Activated naive CD4-positive, alpha-beta T cell treated with Interleukin-2 at 50 U/mL for 16 hours (primary cell): ENCODE measurements at places on chromosomes 1 and 21.
A peak's percentile ranks its signal among the peaks of the same experiment; 100 is the strongest.

DNA sequence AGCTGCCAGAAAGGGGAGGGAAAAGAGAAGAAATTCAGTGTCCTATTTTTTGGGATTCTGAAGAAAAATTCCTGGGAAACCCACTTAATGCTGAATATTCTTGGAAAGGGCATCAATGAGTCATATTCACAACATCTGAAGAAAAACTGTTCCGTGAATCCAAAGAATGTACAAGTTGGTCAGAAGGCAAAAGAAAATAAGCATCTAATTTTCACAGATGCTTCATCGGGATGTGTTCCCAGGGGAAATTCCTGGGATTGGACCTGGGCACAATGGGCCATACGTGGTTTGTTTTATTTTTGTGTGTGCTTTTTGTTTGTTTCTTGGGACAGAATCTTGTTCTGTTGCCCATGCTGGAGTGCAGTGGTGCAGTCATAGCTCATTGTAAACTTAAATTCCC is 112.2 kb downstream of the MAP3K21 start:
- no peak for DNase-seq

- DNase-seq, result no peak
These were observed 36.8 kb downstream of the ATP5PO start for GRCh38 chr21:33878824-33879223.

DNA sequence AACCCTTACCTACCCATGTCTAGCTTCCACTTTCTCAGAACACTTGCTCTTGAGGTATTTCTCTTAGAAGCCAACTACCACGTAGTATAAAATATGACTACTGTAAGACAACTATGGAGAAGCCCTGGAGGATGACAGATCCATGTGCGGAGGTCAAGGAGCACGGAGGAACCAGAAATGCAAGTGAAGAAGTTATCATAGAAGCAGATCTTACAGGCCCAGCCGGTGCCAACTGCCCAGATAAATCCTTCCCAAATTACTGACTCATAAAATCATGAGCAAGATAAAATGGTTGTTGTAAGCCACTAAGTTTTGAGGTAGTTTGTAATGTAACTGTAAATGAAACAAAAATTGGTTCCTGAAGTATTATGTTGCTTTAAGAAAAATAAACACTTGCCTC is 12.6 kb downstream of the GTF2B start:
- DNase-seq, result no peak

DNA sequence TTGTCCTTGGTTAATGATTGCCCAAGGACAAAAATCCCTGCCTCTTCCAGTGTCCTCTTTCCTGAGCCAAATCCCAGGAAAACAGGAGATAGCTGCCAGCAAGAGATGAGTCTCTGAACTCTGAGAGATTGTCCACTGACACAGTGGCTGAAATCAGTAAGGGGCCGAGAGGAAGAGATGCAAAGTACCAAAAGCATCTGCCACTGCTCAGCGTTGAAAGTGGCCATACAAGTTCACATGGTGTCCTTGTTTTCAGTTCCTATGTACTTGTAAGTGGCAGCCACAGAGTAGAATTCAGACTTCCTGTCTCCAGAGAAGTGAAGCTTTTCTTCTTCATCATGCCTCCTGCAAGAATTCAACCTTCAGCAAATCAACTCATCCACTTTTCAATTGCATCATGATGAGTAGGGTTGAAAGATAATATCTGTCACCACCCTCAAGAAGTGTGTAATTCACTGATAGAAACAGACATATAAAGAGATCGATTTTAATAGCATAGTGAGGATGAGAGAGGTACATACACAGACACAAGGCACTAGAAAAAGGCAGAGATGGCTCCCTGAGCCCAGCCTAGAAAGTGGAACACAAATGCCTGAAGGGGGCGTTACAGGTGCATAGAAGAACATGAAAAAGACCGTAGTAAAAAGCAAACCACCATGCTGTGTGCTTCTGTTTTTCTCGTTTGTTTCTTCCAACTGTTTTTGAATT is 185.8 kb downstream of the MRPL39 start:
- peak; percentile 65 for DNase-seq

DNA sequence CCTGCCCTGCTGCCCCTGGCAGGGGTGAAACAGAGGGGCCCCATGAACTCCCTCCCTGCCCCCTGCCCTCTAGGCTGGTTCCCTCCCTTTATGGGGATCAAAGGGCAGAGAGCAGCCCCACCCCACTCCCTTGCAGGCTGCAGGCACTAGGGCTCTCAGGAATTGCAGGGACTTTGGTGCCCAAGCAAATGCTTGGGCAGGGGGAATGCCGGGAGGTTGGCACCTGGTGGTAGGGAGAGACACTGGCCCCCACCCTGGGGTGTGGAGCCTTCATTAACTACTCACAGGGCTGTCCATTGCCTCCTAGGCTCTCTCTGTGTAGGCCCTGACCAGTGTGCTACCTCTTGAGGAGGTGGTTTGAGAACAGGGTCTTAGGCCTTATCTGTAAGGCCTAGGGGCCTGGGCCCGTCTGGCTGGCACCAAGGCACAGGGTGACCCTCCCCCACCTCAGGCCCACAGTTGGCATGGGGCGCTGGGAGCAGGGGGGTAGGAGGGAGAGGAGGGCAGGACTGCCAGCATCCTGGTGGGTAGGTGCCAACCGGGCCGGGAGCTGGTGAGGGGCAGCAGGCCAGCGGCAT is 4.7 kb downstream of the ZBTB7B start:
- no peak for DNase-seq

DNA sequence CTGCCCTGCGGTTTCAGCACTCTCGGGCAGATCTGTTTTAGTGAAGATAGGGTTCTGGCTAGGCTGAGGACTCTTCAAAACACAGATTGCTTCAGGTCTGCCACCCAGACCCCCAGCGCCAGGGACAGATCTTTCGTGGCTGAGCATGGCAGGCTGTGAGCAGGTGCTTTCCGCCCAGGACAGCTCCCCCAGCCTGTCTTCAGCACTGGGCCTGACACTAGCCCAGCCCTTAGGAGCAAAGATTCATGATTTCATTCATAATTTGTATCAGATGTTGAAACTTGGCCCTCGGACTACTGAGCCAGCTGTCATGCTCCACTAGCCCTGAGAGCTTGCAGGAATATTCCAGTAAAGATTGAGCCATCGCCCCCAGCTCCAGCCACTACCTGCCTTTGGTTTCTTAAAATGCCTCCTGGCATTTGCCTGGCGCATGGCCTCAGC is 5.9 kb downstream of the ADPRS start:
- no peak for DNase-seq

DNA sequence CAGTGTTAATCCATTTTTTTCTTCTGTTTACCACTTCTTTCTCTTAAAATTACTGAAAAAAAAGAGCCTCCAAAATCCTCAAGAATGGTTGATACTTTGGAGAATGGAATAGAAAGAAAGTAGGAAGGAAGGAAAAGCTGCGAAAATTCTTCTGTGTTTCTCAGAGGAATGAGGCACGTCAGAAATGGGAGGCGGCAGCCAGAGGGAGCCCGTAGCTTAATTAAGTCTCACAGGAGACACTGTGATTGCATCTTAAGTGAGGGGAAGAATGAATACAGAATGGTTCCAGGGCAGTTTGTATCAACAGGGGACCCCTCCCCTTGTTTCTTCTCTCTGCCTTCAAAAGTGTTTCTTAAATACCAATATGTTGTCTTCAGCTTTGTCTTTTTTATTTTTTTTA is 1099.5 kb downstream of the PLA2G4A start:
- no peak for DNase-seq

DNA sequence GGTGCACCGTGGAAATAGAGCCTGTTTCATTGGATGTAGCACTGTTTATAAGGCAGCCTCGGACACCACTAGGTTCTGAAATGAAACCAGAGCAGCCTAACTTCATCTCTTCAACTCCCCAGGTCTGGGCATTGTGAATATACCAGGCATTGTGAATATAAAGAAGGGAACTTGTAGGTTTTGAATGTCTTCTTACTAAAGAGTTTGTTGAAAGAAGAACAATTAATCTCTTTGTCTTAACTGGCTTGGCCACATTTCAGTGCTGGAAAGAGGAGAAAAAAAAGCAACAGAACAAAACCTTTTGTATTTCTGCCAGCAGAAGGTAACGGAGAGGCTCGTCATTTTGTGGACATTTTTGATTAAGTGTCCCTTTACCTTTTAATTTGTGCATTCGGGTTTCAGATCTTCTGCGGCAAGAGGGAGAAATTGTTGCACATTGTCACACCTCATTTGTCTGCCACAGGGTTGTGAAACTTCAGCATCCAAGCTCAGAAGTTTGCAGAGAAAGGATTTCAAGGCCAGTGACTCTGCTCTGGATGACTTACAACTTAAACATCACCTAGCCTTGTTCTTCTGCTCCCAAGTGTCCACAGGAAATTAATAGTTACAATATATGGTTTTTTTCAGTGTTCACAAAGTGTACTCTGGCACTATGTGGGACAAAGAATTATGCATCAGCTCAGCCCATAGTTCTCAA is 158.3 kb downstream of the KAZN start:
- DNase-seq, result no peak

GRCh38 chr1:203448521-203449061 is 27.0 kb upstream of the PRELP start:
- no peak for DNase-seq

- no peak for DNase-seq
These were observed 22.1 kb upstream of the EFNA1 start for GRCh38 chr1:155105604-155106011.

GRCh38 chr1:103129255-103129654 is 20.9 kb upstream of the COL11A1 start:
- no peak for DNase-seq

DNA sequence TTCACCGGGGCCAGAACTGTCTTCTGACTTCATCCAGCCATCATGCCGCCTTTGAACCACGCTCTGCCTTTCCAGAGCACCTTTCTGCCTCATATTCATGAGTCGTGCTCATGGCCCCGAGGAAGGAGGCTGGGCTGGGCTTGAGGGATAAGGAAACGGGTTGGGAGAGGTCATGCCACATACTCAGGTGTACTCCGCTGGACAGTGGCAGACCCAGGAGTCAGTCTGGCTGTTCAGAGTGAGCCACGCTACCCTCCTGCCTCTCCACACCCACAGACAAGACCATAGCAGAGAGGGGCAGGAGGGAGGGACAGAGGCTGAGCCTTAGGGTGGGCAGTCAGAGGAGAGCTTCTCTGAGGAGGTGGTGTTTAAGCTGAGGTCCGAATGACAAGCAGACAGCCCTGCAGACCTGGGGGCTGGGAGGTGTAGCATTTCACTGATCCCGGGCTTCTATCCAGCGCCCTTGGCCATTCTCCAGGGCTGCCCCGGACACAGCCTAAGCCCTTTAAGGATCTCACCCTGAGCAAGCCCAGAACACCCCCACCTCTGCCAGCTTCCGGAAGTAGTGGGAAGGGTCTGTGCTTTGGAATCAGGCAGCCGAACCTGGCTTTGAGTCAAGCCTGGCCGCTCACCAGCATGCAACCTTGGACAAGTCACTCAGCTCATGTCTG is 102.3 kb downstream of the LACTBL1 start:
- no peak for DNase-seq

GRCh38 chr1:214658785-214659184 is 55.8 kb downstream of the CENPF start:
- DNase-seq, result no peak

DNA sequence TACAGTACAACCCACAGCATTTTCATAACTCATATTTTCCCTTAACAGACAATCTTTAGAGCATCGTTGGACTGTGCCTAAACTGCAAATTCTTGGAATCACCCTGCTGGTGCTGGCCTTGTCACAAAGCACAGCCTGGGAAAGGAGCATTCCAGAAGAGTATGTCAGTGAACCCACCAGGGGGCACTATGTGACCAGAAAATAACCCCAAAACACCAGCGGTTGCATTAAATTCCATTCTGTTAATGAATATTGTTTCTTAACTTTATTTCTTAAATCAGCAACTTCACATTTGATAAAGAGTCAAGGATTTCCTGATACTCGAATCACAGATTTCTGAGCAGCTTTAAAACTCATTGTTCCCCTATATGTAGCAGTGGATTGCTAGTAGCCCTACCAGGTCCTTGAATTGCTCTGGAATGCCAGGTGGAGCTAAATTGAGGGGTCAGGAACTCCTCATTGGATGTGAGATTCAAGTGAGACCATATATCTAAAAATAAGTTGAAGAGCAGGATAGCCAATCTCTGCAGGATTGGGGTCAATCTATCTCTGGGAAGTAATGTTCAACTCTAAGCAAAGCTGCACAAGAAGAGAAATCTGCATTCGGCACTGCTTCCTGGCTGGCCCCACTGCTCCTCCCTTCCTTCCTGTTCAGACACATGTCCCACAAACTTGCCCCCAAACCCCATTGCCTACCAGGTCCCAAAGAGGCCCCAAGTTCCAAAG is 12.7 kb upstream of the RAB4A start:
- DNase-seq, result peak; percentile 62

DNA sequence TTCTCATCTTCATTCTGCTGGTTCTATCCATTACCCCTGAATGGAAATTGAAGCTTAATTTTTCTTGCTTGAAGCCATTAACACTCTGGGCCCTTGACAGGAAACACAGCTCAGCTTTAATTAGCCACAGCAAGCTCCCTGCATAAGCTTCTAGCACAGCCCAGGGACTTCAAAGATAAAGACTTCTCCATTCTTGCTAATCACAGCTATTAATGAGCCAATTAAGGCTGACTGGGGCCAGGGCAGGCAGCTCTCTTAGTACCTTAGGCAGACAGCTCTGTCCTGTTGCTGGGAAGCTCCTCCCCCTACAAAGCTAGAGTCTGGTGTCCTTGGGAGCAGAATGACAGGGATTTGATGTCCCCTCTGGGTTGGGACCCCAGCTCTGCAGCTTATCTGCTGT is 27.9 kb upstream of the TRABD2B start:
- no peak for DNase-seq

- no peak for DNase-seq
These were observed 9.9 kb downstream of the TTC3 start for GRCh38 chr21:37082856-37083528.

- DNase-seq, result no peak
These were observed 283.4 kb downstream of the KCNH1 start for GRCh38 chr1:210850556-210850955.

DNA sequence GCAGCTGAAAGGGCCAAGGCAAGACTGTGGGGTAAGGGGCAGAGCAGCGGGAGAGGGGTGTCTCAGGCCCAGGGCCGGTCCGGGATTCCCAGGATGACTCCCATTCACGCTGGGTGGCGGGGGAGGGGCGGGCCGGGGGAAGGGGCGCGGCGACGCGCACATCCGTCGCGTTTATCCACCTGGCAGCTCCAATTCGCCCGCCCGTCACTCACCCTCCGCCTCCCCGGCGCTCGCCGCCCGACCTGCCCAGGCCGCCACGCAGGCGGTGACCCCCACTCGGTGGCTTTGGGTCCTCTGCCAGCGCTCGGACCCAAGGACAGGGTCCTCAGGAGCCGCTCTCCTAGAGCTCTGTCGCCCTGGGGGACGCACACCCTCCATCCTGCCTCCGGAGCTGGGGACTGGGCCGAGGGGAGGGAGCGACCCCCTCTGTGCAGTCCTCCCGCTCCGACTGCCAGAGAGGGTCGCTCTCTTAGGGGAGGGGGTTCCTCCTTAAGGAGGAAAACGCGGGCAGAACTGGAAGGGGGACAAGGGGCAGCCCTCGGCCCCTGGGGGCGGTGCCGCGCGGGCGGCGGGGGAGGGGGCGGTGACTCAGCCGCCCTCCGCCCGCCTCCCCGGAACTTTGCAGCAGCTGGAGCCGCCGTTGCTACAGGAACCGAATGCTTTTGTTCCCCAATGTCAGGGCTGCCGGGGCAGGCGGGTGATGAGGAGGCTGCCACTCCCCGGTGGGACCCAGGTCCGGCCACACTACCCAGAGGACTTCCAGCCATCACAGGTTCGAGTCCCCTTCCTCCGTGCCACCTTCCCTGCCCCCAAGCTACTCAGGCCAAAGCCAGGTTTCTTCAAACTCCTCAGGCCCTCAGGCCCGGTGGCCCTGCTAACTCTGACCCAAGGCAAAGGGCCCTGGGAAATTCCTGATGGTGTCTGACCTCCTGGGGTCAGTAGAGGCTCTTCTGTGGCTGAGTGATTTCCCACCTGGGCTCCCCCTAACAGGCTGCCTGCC is 3.4 kb downstream of the ADGRB2 start:
- peak; percentile 61 for DNase-seq
